SK-N-MC (cell line): ENCODE measurements at places on chromosomes 3 and 15.

DNA sequence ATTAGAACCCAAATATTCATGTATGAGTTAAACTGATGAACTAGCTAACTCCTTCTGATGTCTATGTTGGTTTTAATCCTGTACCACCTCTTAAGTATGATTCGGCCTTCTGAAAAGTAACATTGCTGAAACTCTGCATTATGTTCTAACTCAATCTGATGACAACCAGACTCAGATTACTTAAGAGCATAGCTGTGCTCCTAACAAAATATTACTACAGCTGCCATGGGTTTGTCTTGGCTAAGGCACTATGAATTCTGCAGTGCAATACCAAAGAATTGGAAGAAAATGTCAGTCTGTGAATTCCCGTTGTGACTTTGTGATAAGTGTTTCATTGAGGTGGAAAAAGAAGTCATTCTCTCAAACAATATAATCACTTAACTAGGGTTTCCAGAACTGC, 224.4 kb downstream of the ZMAT3 start:
- no peak for DNase-seq

DNA sequence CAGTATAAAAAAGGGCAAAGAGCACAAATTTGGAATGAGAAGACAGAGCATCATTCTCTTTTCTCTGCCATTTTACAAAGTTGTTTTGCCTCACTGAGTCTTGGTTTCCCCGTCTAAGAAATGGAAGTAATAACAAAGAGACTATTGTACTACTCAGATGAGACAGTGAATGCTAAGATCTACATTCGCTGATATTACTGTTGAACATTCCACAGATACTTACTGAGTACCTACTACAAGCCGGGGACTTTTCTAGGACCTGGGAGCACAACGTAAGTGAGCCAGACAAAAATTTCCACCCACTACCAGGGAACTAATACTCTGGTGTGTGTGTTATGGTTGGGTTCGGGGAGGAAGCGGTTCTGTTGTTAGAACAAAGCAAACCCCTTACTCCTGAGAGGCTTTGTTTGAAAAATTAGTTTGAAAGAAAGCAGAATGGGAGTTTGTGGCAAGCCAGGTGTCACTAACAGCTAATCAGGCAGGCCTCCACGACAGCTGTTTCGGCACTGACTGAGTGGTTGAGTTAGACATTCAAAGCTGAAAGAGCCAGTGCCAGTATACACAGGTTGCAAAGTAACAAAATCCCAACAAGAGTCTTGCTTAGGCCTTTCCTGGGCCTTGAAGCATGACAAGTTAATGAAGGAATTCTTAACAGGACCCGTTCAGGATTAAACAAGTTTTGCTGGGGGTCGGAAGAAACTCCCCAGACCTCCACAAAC, 458.3 kb downstream of the EDEM1 start:
- DNase-seq = no peak

- no peak for DNase-seq
Measured at GRCh38 chr15:96079041-96079440, 251.5 kb upstream of the NR2F2 start.

DNA sequence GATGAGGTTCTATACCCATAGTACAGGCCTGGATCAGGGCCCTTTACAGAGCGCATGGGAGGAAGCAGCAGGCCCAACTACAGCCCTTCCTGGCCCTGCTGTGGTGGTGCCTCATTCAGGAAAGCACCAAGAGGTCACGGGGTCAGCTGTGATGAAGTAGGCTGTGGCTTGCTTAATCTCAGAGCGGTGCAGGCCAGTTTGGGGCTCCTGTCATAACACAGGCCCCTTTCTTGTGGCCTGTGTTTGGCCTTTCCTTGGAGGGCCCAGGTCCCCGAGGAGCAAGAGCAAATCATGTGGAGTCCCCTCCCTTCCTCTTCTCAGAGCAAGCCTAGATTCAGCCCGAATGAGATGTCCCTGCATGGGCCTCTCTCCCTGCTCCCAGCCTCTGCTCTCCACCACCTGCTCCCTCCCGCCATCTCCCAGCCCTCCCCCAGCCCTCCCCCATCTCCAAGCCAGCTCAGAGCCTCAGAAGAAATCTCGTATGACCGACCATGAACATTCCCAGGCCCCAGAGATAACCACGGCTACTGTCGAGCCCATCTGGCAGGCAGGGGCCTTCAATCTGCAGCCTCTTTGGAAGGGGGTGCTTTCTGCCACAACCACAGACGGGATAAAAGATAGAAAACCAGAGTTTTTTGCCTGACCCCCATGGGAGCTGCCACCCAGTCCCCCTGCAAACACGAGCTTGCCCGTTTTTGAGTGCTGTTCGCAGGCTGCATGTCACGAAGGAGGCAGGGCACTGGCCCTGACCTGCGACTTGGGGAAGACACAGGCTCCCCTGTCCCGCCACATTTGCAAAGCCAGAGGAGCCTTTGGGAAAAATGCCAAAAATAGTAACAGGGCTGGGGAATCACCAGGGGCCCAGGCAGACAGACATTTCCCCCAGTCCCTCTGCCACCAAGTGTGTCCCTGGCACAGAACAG, 32.3 kb upstream of the DUSP7 start:
- no peak for DNase-seq

- no peak for DNase-seq
Measured at GRCh38 chr3:71076361-71077002, 507.0 kb downstream of the FOXP1 start.

DNA sequence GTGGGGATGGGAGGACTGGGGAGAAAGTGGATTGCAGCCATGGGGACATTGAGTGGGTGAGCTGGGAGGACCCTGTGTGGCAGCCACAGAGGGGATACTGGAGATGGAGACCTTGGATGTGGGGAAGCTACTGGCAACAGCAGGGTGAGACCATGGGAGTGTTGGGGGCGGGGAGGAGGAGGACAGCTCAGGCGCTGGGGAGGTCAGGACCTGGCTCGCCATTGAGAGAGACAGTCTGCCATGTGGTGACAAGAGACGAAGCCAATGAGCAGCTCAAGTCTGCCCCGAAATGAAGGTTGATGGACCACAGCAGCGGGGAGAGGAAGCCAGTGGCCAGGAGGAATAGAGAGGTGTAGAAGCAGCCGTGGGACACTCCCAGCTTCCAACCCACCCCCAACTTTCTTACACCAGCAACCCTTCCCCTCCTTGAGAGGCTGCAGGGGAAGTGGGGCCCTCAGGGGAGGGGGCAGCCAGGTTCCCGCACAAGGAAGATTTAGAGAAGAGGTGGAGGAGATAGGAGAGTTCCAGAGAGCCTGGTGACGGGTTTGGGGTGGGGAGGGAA, 118.1 kb downstream of the ASB7 start:
- DNase-seq = no peak

- DNase-seq = no peak
Measured at GRCh38 chr3:126558336-126559071, at the start of gene C3orf22. TSS of gene C3orf22 (minus strand) at chr3:126558932. CDS start at chr3:126553390, 5,542 bp downstream.

- DNase-seq = no peak
Measured at GRCh38 chr3:152183473-152183872, 85.3 kb upstream of the MBNL1 start.

GRCh38 chr15:75758071-75758872, 45.6 kb upstream of the CSPG4 start:
- DNase-seq = no peak

DNA sequence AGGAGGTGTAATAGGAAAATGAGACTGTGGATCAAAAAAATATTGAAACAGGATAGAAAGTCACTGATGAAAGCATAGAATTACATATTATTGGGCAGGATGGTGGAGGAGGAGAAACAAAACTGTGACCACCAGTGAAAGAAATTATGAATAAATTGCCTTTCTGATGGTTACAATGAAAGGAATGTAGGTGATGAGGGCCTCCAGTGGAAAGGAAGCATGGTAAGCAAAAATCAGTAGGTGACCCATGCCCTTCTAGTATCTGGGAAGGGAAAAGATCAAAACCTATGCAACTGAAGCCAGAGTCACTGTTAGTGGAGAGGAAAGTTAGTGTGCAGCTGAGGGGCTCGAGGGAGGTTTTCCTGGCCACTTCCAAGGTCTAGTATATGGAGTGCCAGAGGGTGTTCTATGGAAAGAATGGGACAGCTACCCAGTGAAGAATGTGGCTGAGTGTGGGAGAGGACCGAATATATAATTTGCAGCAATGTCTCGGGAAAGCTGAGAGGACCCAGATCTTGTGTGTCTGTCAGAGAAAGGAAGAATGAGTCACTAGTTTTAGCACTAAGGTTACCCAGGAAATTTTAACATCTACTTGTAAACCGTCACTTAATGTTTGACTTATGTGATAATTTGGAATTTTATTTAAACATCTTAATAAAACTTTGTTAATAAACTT, 146.2 kb downstream of the NFKBIZ start:
- DNase-seq = no peak

GRCh38 chr3:18738393-18739098, 313.4 kb upstream of the SATB1 start:
- DNase-seq = no peak

DNA sequence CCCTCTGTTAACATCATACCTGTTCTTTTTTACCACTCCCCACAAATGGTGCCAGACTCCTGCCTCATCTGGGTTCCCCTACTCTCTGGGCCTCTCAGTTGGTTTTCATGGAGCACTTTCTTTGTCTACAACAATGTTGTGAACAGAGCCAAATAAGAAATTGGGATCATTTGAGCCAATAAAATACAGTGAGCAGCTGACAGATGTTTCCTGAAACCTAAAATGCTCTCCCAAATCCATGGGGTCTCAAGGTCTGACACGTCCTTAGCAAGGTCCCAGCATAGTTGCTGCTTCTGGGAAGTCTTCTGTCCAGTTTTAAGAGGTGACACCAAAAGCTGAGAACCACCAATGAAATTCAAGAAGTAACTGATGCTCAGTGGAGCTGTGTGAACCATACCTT, 1.7 kb downstream of the NMNAT3 start:
- DNase-seq = no peak

DNA sequence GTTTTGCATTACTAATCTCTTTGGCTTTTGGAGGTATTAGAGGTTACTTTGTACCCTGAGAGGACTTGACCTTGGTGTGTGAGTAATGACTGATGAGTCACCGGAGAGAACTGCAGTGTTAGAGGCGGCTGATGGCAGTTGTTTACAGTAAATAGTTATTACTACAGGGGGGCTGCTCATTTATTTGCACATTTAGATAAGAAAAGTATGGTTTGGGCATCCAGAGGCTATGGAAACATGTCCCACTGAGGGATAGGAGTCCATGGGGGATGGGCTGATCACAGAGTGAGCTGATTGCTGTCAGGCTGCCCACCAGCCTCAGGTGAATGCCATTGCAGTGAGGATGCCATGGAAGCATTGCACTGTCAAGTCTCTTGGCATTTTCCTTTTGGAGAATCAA, 17.3 kb upstream of the STAC start:
- no peak for DNase-seq

- DNase-seq = no peak
Measured at GRCh38 chr3:28949580-28949979, 331.3 kb upstream of the RBMS3 start.

GRCh38 chr3:53040351-53040820, 5.5 kb downstream of the SFMBT1 start:
- DNase-seq = no peak

- no peak for DNase-seq
Measured at GRCh38 chr15:55319537-55320237, 665 bp downstream of the PIGB start.

- DNase-seq = no peak
Measured at GRCh38 chr15:59360896-59361295, 11.8 kb downstream of the MYO1E start.

GRCh38 chr15:65960586-65960985, 91.3 kb downstream of the RAB11A start:
- no peak for DNase-seq

GRCh38 chr3:60917141-60917540, 334.1 kb downstream of the FHIT start:
- no peak for DNase-seq

DNA sequence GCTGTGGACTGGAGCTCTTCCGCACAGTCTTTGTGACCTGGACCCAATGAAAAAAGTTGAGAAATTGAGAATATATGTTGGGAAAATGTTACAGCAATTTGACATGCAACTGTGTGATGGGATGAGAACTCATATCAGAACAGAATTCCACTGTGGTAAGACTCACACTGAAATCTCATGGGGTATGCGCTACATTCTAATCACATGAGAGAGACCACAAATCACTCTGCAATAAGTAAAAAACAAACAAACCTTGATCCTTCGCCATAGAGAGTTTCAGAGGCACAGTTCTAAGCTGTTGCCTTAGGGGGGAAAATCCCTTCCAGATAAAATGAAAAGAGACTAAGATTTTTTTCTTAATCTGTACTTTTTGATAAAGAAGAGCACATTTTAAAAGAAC, 37.3 kb downstream of the LMCD1 start:
- no peak for DNase-seq

DNA sequence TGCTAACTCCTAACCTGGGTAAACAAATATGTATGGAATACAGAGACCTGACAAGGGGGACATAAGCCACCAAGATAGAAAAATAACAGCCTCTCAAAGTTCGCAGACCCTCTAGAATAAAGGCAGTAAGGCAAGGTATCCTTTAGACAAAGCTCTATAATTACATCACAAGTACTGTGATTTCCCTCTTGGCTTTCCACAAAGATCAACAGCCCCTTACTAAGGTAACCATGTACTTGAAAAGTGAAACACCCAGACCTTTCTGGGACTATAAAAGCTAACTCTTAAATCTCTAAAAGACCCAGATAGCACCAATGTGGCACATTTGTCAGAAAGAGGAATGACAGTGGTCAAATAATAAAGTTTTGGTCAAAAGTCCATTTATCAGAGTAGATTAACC, 51.9 kb downstream of the TBL1XR1 start:
- no peak for DNase-seq

DNA sequence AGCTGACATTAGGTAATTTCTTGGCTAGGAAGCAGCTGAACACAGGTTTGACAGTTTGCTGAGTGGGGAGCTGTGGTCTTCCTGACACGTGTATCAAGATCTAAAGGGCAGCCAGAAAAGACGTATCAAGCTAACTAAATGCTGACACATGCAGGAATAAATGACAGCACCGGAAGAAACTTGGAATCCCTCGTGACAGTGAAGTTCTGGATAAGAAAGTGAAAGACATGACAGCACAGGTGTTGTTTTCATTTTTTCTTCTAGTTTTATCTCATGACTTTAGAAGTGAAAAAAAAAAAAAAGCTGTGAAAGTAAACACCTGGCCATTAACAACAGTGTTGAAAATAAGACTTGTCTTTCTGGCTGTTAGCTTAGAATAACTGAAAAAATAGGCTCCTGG, 48.7 kb downstream of the FGF7 start:
- no peak for DNase-seq

GRCh38 chr3:167110901-167111300, 269.2 kb downstream of the ZBBX start:
- no peak for DNase-seq

- no peak for DNase-seq
Measured at GRCh38 chr3:182802413-182803390, 9.4 kb downstream of the ATP11B start.
